Stimulated activated CD4-positive, alpha-beta T cell treated with anti-CD3 and anti-CD28 coated beads, Interleukin-1b, Interleukin-23, amount 100 ng/mL, for 4 hours (primary cell): ENCODE measurements at places on chromosomes 4 and X.

DNA sequence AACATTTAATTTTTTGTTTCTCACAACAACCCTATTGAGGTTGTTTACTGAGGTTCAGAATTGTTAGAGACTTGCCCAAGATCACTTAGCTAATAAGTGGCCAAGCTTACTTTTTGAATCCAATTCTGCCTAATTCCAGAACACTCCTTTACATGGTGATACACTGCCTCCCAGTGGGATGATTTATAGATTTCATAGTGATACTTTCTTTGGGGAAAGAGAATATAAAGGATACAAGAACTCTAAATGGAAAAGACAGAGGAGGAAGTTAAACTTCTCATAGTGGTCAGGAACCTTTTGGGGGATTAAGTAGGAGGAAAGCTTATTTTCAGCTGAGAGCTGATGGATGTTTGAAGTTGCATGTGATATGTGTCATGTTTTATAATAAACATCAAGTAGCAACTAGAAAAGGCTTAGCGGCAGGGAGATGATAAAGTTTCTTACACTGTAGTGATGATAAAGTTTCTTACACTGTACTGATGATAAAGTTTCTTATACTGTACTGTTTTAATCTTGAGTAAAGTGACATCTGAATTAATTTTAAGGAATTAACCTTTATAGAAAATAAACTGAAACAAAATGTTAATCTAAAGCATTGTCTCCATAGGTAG lies 15.3 kb downstream of the STAG2 start:
- no peak for DNase-seq

- no peak for DNase-seq
Observed at GRCh38 chrX:69158166-69158980, 6.9 kb downstream of the PJA1 start.

DNA sequence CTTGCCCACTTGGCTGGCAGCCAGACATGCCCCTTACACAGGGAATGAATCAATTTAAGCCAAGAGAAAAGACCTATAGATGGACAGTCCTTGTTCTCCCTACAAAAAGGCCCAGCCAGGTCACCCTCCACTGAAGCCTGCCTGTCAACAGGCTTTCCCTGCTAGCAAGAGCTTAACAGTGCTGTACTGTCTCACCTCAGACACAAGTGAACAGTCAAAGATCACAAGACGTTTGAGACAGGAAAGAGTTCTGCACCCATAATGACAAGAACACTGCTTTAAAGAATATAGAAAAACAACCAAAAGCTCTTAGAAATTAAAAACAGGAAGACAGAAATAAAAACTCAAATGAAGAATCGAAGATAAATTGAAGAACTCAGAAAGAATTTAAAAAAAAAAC lies 4.6 kb downstream of the RNF175 start:
- DNase-seq, result no peak

DNA sequence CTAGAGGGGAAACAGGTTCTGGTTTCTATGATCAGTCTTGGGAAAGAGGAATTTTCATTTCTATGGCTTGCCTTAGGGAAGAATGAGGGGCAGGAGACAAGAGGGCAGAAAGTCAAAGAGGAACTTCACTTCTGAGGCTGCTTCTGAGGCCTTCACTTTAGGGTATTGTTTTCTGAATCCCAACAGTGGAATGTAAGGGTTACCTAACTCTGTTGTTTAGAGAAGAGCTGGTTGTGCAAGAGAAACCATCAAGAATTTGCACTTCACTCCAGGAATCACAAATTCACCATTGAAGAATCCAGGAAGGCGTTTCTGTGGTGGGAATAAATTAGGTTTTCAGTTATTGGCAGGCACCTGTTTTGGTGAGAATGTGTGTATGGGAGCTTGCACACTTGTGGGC lies 126.7 kb upstream of the AMOT start:
- no peak for DNase-seq

- DNase-seq, result no peak
Observed at GRCh38 chrX:30414144-30414543, 105.0 kb upstream of the NR0B1 start.

DNA sequence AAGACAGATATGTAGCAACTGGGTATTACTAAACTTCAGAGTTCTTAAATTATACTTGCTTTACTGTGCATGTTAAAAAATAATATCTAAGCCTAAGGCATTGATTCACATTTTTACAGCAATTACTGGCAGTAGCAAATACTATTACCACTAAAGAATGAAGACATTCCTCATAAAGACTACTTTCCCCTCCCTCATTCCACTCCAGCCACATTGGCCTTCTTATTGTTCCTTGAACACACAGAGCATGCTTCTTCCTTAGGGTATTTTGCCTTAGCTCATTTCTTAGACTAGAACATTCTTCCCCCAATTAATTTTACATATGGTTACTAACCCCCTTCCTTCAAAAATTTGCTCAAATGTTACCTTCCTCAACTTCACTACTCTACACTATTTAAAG lies 717.0 kb downstream of the CCSER1 start:
- DNase-seq, result no peak

GRCh38 chr4:66585767-66586166 lies 915.5 kb upstream of the EPHA5 start:
- no peak for DNase-seq

GRCh38 chr4:114922592-114922933 lies 190.9 kb downstream of the NDST4 start:
- no peak for DNase-seq

DNA sequence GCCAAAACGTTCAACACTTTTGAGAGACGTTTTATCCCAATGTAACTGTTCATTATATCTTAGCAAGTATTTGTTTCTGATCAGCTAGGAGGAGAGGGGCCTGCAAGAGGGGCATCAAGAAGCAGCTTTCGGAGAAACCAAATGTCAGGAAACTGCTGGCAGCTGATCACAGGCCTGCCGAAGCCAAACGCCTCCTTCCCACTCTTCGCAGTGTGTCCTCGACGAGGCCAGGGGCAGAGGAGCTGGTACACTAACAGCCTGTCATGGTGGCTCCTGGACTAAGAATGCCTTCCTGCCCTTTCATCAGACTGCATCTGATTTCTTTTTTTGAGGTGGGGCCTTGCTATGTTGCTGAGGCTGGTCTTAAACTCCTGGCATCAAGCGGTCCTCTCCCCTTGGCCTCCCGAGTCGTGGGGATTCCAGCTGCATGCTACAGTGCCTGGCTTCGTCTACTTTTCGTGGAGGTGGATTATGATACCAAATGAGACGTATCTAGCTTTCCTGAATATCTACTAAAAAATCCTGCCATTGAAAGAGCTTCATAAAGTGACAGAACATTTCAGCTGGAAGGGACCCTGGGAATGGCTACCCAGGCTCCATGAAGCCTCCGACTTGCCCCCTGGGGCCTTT lies 134.8 kb downstream of the AFAP1 start:
- DNase-seq, result no peak

DNA sequence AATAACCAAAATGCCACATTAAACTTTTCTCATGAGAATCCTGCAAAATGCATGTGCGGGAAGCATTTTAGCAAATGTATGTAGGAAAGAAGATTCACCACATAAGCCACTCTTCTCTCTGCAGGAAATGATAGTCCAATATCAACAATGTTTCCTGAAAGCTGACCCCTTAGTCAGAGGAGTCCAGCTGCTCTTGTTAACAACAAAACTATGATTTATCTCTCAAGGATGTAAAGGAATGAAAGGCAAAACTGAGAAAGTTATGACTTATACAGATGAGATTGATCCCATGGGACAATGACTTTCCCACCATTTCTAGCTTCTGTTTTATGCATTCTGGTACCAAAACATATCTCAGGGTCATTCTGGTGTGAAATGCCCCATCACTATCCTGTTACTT lies 125.0 kb upstream of the EDNRA start:
- no peak for DNase-seq

DNA sequence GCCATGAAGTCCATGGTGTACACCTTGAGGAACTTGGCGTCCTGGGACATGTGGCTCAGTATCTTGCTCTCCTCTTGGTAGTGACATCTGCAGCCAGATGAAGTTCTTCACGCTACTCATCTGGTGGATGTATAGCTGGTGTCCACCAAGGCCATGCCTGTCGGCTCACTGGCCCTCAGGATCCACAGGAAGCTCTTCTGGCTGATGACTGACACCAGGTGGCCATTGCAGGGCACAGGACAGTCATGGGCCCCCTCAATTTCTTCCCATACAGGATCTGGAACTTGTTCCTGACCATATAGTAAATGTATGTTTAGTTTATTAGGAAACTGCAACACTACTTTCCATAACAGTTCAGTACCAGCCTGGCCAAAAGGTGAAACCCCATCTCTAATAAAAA lies 10.3 kb upstream of the CLCN5 start:
- no peak for DNase-seq

DNA sequence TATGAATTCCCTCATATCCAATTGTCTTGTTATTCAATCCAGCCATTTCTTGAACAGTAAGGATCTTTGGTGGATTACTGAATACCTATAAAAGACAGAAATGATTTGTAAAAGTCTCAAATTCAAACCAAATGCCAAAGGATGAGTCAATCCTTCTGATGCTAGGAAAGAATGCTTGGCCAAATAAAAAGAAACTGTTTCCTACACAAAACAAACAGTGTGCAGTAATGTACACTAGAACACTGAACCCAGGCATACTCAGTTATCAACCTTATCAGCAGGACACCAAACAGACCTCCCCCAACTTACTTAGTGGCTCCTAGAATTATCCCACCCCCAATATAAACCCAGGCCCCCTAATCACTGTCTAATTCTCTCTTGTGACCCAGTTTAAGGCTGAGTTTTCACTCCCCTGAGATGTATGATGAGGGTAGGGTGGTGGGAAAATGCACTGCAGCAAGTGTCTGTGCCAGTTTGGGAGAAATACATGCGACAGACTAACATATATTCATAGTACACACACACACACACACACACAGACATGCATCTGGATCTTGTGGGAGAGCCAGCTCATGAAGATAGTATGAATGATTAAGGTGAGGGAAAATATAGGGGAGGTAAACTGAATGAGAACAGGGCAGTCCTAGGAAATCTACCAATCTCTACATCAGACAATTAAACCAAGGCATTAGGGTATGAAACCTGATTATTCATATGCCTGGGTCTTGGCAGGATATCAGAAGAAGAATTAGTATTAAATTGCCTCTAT lies 35.0 kb downstream of the CLDN2 start:
- DNase-seq, result no peak

GRCh38 chr4:73388887-73389286 lies 15.2 kb upstream of the ALB start:
- no peak for DNase-seq

DNA sequence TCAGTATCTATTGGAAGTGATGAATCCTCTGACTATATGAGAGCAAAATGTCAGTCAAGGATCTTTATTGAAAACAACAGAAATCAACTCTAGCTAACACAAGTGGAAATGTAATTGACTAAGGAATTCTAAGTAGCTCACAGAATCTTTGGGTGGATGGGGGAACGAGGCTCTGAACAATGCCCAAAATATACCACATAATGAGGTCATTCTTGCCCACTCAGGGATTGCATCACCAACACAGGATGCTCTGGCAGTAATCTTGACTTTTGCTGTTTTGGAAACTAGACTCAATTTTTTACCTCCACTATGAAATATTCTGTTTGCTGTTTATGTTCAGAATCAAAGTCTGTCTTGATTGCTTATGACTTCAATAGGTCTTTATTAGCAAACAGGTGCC lies 127.4 kb upstream of the UNC5C start:
- DNase-seq, result no peak

- no peak for DNase-seq
Observed at GRCh38 chr4:56055027-56055977, 106.6 kb downstream of the CEP135 start.

GRCh38 chrX:153055871-153056749 lies at the start of gene PNMA3:
PNMA3 (plus strand) TSS chrX:153056470; CDS start chrX:153057056, 586 bp downstream.
- no peak for DNase-seq

DNA sequence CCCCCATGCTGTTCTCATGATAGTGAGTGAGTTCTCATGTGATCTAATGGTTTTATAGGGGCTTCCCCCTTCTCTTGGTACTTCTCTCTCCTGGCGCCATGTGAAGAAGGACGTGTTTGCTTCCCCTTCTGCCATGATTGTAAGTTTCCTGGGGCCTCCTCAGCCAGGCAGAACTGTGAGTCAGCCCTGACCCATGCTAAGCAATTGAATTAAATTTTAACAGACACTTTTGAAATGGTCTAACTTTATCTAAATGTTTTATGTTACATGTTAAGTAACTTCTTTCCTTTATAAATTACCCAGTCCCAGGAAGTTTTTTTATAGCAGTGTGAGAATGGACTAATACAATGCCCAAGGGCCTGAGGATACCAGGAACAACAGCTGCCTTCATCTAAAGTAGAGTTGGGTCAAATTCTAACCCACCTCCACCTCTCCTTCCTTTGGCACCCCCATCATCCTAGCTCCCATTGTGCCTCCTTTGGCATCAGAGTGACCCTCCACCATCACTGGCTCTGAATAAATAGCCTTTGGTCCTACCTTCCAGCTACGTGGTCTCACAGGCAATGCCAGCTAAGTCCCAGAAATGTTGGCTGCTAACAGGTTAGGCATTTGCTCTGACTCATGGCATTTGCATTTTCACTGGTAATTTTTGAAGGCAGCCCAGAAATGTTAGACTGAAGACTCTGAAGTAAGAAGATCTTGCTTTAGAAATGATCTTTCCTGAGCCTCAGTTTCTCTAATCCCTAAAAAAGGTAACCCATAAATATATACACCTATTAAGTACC lies 182.1 kb downstream of the MOSPD2 start:
- no peak for DNase-seq

- DNase-seq, result no peak
Observed at GRCh38 chr4:175330236-175330635, 412.1 kb downstream of the ADAM29 start.

DNA sequence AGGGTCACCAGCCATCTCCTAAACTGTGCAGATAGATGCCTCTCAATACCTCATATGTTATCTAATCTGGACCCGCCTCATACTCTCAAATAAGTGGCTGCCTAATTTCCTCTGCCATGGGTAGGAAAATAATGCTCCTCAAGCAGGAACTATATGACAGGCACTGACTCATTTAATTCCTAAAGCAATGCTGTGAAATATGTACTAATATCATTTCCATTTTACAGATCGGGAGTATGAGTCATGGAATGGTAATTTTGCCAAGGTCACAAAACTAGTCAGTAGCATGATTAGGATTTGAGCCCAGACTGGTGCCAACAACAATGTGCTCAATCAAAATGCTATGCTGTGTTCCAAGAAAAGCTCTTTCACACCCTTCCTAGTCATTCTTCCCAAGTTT lies 3.0 kb upstream of the NXT2 start:
- DNase-seq, result no peak

- DNase-seq, result no peak
Observed at GRCh38 chr4:16692046-16692445, 206.4 kb downstream of the LDB2 start.
